ENCODE measurements at places on chromosomes 7 and 10.

DNA sequence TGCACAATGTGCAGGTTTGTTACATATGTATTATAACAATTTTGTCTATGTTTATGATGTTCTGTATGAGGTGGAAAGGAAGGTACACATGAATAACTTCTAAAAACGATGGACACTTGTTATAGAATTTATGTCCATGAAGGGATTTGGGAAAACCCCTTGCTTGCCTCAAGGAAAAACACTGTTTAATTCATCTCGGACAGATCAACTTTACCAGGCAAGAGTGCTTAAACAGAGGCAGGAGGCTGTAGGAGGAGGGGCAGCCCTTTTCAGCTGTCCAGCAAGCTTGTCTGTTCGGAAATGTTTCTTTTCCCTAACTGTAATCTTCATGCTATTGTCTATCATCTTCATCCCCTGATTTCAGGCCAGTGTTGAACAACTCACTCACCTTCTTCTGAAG, 200.9 kb downstream of the CDC14C start:
- no peak for DNase-seq

GRCh38 chr10:122974023-122974422, 6.2 kb upstream of the PSTK start:
- no peak for DNase-seq

GRCh38 chr10:73968098-73968521, 29.8 kb upstream of the VCL start:
- DNase-seq = no peak

GRCh38 chr7:117791877-117792780, 81.1 kb downstream of the CTTNBP2 start:
- no peak for DNase-seq

DNA sequence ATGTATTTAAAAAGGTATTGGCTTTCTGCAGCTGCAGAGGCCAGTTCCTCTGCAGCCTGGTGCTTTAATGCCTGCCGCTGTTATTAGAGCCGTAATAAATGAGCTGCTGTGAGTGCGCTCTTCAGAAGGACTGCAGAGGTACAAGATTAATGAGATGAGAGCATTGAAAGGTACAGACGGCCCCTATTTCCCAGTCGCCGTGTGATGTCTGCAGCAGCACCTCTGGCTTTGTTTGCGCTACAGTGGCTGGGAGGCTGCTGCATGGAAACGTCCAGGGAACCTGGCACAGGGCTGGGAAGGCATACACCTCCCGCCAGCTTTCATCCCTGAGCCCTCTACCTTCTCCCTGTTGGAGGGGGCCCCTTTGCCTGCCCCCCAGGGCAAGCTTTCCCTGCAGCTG, 383.8 kb upstream of the ZMIZ1 start:
- no peak for DNase-seq

DNA sequence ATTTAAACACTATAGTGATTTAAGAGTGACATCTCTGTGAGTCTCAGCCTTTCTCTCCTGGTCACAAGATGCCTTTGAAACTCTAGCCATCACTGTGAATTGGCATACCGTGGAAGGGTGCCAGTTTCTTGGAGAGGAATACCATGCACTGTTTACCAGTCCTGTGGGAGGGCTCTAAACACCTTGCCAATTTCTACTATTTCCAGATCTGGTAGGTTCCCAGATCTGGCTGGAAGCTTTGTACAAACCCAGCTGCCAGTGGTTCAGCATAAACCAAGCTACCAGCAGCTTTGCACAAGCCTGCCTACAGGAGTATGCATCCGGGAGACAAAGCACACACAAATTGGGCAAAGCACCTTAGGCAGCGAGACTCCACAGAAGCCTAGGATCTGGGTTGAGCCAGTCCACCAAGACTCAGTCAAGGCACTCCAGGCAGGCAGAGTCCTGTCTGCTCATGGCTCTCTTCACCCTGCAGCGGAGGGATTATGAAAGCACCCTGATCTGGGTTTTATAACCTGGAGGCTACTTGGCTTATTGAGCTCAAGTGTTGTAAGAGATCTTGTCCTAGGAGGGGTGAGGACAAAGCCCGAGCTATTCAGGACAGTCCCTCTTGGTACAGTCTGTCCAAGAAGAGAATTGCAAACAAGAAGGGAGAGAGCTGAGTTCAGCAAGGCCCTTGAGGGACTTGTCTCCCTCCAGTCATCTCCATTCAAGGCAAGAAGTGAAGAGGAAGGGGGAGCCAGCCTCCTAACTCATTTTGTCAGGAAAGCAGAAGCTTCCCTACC, 23.6 kb downstream of the MCM10 start:
- no peak for DNase-seq

GRCh38 chr7:127726476-127726875, 74.5 kb downstream of the SND1 start:
- no peak for DNase-seq

DNA sequence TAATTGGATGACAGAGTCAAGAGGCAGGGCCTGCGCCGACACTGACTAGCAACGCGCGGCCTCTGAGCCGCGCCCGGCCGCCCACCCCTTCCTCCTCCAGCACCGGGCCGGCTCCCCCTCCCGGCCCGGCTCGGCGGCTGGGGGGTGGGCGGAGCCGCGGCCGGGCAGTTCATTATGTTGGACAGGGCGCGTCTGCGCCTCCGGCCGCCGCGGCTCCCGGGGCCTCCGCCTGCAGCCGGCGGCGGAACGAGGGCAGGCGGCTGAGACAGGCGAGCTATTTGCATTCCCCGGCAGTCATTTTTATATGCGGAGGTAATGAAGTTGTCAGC, 106.7 kb downstream of the SNX10 start:
- no peak for DNase-seq

GRCh38 chr10:132110111-132110521, 44.4 kb downstream of the JAKMIP3 start:
- no peak for DNase-seq

DNA sequence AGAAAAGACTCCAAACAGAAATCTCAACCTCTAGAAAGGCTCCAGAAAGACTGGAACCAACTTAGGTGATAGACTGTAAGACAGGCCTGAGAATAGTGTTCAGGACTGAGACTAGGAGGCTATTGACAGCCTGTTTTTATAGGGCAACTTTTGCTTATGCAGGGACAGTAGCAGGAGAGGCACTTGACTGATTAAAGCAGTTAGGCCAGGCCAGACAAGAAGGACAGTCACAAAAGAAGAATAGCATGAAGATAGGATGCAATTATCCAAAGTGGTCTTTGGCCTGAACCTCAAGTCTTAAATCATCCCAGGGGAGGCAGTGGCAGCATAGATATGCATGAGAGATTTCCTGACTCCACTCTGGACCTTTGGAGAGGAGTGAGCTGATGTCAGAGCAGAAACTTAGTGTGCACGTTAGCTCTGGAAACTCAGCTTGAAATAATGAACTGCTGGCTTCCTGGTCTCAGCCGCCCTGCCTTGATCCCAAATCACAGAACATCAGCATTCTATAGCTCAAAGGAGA, 290.6 kb downstream of the SORCS3 start:
- DNase-seq = no peak

- DNase-seq = no peak
These were observed 129.5 kb upstream of the CDK1 start for GRCh38 chr10:60648761-60649160.

DNA sequence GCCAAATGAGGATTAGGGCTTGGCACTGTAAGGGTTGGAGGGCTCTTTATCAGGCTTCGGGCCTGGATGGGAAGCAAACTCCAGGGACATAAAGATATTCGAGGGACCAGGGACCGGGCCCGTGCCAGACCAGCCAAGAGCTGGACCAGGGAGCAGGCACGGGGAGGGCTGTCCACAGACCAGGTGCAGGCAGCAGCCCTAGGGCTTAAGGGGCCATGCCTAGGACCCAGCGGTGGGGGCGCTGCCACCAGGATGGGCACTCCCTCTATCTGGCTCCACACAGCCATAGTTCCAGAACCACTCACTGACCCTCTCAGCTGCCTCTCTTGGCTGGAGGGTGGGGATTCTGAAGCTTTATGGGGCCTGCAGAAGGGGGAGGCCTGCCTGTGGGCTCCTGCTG, 32.9 kb downstream of the FAM241B start:
- DNase-seq = no peak

DNA sequence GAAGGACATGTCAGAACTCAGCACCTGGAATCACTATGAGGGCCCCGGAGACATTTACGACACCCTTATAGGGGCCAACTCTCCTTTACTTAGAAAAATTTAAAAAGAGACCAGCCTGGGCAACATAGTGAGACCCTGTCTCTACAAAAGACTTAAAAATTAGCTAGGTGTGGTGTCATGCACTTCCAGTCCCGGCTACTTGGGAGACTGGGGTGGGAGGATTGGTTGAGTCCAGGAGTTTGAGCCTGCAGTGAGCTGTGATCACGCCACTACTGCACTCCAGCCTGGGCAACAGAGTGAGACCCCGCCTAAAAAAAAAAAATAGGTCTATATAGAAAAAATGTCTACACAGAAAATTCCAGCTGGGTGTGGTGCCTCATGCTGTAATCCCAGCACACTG, 7.5 kb upstream of the CYTH3 start:
- no peak for DNase-seq

DNA sequence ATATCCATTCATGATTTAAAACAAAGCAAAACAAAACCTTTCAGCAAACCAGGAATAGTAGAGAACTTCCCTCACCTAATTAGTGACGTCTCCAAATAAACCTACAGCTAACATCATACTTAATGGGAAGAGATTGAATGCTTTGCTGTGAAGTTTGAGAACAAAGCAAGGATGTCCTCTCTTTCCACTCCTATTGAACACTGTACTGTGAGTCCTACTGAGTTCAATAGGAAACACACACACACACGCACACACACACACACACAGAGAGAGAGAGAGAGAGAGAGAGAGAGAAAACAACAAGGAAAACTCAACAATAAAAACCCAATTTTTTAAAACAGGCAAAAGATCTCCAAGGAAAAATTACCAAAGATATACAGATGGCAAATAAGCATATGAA, 32.3 kb downstream of the PODXL start:
- no peak for DNase-seq

DNA sequence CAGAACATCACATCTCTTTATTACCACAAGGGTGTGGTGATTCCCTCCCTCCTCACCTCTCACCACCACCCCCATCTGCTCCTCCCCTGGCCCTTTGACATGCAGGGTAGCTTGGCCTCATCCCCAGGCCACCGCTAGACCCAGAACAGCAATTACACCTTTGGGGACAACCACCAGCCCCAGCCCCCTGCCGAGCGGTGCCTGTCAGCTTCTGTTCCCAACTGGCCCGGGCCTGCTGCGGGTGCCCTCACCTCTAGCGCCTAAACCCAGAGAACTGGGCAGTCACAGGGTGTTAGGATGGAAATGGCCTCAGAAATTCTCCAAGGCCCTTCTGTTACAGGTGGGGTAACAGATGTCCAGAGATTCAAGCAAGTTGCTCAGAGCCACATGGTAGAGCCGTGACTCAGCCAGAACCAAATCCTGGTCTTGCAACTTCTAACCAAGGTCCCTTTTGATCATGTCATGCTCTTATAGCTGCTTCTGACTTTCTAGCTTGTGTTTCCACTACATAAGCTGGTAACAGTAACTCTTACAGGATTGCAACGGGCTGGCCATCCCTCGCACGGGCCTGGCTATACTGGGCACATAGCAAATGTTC, 78.0 kb downstream of the PRKAG2 start:
- no peak for DNase-seq

DNA sequence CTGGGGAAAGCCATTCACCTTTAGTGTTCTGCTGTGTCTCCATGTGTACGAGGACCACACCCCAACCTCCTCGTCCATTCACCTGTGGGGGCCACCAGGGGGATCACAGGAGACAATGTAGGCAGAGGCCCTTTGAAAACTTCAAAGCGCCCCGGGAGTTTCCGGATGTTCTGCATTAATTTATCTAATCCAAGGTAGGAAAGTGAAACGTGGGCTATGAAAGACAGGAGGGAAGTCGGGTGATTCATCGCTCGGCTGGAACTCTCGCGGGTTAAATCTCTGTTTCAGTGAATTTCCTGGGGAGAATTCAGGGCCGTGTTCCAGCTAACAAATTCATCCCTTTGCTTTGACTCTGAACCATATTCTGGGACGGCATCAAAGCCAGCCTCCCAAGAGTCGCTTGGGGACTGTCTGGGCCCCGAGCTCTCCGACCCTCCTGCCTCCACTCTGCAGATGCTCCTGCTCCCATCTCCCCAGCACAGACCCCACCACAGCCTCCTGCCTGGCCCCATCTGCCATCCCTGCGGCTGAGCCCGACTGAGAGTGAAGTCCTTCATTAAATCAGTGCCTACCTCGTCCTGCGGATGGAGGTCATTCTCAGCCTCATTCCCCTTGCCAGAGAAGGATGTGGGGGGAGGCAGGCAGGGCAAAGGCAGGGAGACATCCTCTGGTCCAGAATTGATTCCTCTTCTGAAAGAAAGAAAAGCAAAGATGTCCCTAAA, 114.1 kb upstream of the CARD11 start:
- no peak for DNase-seq

DNA sequence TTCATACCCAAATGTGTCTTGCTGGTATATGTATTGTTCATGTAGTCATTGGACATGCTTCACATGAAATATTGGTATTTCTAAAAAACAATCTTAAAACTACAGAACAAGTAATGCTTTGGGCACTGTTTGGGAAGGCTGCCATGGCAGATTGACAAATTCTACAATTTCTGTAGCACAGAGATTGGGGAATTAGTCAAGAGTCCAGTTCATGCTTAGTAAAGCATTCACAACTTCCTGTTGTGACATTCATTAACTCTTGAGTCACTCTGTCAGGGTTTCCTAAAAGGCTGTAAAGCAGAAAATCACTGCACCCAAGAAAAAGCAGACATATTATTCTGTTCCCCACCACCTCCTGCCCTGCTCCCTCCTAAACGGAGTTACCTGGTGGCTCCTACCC, 398.9 kb downstream of the PHTF2 start:
- no peak for DNase-seq

GRCh38 chr10:112249722-112250121, 33.5 kb upstream of the TECTB start:
- DNase-seq = no peak

- DNase-seq = peak; percentile 86
These were observed 82.1 kb upstream of the PDGFA start for GRCh38 chr7:601595-602340.

GRCh38 chr7:25408012-25408687, 179.9 kb upstream of the NPVF start:
- no peak for DNase-seq

- no peak for DNase-seq
These were observed 98.0 kb upstream of the MBL2 start for GRCh38 chr10:52870562-52870961.

DNA sequence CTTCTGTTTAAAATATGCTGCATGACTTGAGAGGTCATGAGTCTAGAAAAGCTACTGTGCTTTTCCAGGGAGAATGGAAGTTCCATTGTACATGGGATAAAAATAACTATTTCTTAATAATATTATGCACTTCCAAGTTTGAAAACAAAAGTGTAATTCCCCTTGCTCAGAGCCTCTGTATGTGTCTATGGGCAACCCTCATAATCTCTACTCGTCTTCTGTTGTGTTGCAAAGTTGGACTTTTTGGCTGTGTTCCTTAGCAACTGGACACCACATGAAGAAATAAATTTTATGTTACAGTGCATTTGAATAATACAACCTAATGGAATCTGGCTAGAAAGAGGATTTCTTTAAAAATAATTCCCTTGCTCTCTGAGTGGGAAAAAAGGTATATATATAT, 242.6 kb downstream of the TWIST1 start:
- DNase-seq = no peak

Measured in activated CD4-positive, CD25-positive, alpha-beta regulatory T cell (primary cell).